ENCODE measurements at places on chromosomes 6 and 20. TPM values are rescaled to one million over a fixed set of nuclear protein-coding genes. Genes with fewer than 3 reads are reported as not detected.

The BIRC7 gene
- total RNA-seq: not detected

The DACT2 gene
- not detected for total RNA-seq

The DNAH8 gene
- 2.0 TPM for total RNA-seq

The SEL1L2 gene
- not detected for total RNA-seq

The DOK5 gene
- not detected for total RNA-seq

The BCAS1 gene
- 1.3 TPM for total RNA-seq

The SYTL3 gene
- 6.0 TPM for total RNA-seq

The C20orf202 gene
- total RNA-seq: not detected

The TLDC2 gene
- not detected for total RNA-seq

The BPIFB4 gene
- total RNA-seq: not detected

The BMP2 gene
- total RNA-seq: not detected

The LIME1 gene
- 10.8 TPM for total RNA-seq

The MAN1A1 gene
- total RNA-seq: 18.1 TPM

The ZKSCAN3 gene
- total RNA-seq: 5.6 TPM

The TRAPPC3L gene
- not detected for total RNA-seq

The MYCT1 gene
- total RNA-seq: not detected

The ZSCAN16 gene
- 12.6 TPM for total RNA-seq

The TMEM30A gene
- total RNA-seq: 38.7 TPM

Data from activated B cell treated with CpG ODN at 0.5 μM for 24 hours (primary cell).